Suprapubic skin (tissue), 4 donors: ENCODE measurements at places on chromosomes 2 and 18.

- no peaks in the 10 kb centered on the region for H3K36me3 ChIP-seq
- H3K4me3 ChIP-seq, result no peak overlapping the region
- H3K4me1 ChIP-seq, result no peaks in the 10 kb centered on the region
- DNase-seq, result no peak
Observed at GRCh38 chr2:156845806-156846558, 409.8 kb downstream of the GPD2 start.

- no peak for DNase-seq
- no peak overlapping the region for H3K27ac ChIP-seq
- H3K36me3 ChIP-seq, result no peaks in the 10 kb centered on the region
- no peak overlapping the region for H3K4me3 ChIP-seq
- H3K4me1 ChIP-seq, result no peaks in the 10 kb centered on the region
Observed at GRCh38 chr2:118251427-118251826, 163.2 kb downstream of the INSIG2 start.

- no peak overlapping the region for H3K27ac ChIP-seq
- H3K27me3 ChIP-seq, result no peaks in the 10 kb centered on the region
- DNase-seq, result no peak
- peaks cover 7% of the 10 kb centered on the region for H3K4me1 ChIP-seq
- no peak overlapping the region for H3K4me3 ChIP-seq
Observed at GRCh38 chr2:19752500-19752899, 149.3 kb downstream of the TTC32 start.

- no peak overlapping the region for H3K4me3 ChIP-seq
- no peaks in the 10 kb centered on the region for H3K36me3 ChIP-seq
- no peaks in the 10 kb centered on the region for H3K4me1 ChIP-seq
- H3K27me3 ChIP-seq, result peaks cover 16% of the 10 kb centered on the region
Observed at GRCh38 chr2:241833101-241833663, 24.2 kb downstream of the NEU4 start.

DNA sequence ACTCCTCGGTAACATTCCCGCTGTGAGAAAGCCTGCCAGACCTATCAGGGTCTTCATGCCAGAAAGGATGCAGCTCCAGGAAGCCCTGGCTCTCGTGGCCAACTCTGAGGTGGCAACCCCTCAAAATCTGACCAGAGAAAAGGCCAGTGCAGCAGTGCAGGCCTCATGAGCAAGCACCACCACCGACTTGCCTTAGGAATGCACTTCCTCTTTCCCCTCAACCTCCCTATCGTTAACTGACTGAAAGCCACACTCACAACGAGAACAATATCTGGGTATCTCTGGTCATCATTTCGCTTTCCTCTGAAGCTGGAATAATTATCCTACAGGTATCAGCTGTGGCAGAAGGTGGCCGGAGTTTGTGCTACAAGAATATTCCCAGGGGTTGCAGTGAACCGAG is 101.4 kb upstream of the POU3F3 start:
- H3K27me3 ChIP-seq, result peaks cover 10% of the 10 kb centered on the region
- DNase-seq, result no peak
- no peaks in the 10 kb centered on the region for H3K4me1 ChIP-seq
- no peak overlapping the region for H3K4me3 ChIP-seq
- no peaks in the 10 kb centered on the region for H3K36me3 ChIP-seq

DNA sequence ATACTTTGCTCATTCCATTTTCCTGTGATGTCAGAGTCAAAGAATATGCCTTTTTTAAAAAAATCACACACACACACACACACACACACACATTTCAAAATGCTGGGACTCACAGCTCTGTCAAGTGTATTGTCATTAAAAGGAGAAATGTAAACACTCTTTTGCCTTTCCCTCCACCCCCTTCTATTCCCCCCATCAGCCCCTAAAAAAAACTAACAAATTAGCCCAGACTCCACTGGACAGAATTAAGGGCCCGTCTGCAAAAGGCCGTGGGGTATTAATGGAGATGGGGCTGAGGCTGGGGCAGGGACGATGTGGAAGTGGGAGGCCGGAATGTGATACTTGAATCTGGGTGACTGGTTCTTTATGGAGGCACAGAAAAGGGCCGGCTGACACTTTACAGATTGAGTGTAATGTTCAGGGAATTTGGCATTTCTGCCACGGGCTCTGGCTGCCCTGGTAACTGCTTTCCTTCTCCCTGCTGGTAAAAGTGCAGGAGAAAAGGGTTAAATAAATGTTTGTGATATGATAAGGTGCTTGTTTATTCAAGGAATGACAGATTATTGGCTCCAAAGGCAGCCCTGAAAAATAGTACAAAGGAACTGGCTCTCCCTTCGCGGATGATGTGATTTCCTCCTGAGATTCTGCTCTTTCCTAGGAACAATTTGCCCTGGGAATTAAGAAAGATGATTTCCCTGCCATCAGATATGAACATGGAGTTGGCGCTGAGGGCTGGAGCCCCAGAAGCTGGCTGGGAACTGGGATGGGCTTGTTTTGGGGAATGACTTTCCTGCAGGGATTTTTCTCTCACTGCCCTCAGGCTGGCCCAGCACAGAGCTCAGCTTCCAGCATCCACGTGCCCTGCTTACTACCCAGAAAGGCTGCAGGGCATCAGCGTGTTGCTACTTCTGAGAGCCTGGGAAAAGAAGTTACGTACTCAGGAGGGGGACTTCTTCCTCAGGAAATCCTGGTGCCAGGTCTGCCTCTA is 52.8 kb upstream of the CTAGE1 start:
- no peak overlapping the region for H3K27ac ChIP-seq
- no peaks in the 10 kb centered on the region for H3K36me3 ChIP-seq
- H3K4me1 ChIP-seq, result peaks cover 29% of the 10 kb centered on the region
- H3K27me3 ChIP-seq, result no peaks in the 10 kb centered on the region

DNA sequence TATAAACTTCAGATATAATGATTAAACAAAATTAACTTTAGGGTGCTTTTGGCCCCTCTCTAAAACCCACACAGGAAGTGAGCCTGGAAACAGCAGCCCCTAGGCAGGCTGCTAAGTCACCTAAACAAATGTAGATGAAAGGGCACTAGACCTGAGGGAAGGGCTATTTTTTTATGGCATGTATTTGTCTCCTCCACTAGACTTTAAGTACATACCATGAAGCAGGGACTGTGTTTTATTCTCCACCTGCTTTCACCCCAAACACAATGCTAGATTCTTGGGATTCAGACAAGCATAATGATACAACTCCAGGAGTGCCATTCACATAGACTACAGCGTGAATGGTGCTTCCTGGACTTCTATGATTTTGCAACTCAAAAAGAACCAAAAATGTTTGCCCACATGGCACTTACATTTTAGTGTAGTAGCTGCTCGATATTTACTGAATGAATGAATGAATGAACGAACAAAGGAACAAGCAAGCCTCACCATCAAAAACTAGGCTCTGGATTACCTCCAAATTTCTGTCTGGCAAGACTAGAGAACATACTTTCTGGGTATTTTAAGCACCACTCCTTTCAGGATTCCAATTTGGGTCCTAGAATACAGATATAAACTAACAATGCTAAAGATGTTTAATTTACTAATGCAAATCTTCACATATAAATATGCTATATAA is 10.1 kb downstream of the ATAD2B start:
- no peaks in the 10 kb centered on the region for H3K27me3 ChIP-seq
- H3K4me3 ChIP-seq, result no peak overlapping the region
- no peaks in the 10 kb centered on the region for H3K36me3 ChIP-seq
- no peak for DNase-seq

- no peak overlapping the region for H3K4me3 ChIP-seq
- H3K27me3 ChIP-seq, result no peaks in the 10 kb centered on the region
- no peaks in the 10 kb centered on the region for H3K36me3 ChIP-seq
- DNase-seq, result no peak
- no peaks in the 10 kb centered on the region for H3K4me1 ChIP-seq
Observed at GRCh38 chr2:58727981-58728656, 487.0 kb upstream of the FANCL start.

GRCh38 chr2:69755862-69756467 is 14.0 kb downstream of the ANXA4 start:
- H3K4me1 ChIP-seq, result peaks cover 52% of the 10 kb centered on the region
- no peak overlapping the region for H3K4me3 ChIP-seq
- no peaks in the 10 kb centered on the region for H3K36me3 ChIP-seq

DNA sequence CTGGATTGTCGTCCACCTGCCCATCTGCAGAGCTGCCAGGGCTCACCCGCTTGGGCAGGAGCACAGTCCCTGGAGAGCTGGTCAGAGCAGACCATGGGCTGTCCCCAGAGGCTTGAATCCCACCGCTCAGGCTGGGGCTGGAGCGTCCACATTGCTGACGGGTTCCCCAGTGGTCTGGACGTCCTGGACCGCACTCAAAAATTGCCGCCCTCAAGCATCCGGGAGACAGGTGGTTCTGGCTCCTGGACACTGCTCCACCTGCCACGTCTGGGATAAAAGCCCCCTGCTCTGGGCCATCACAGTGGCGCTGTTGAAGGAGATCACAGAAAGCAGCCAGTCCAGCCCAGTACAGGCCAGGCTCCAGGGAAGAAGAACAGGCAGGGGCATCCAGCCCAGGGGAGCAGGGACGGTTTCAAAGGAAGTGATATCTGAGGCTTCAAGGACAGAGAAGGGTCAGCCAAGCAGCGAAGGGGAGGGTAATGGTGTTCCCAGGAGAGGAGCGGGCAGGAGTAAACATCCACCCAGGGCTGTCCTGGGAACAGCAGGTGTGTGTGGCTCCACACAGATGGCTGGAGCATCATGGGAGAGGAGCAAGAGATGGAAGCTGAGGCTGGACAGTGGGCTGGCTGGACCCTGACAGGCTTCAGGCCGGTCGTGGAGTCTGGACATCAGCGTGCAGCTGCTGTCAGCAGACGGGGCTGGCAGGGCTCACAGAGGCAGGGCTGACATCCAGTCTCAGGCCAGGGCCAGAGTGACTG is 21.9 kb upstream of the ID2 start:
- H3K36me3 ChIP-seq, result no peaks in the 10 kb centered on the region
- DNase-seq, result no peak
- no peaks in the 10 kb centered on the region for H3K27me3 ChIP-seq
- no peak overlapping the region for H3K27ac ChIP-seq
- H3K4me1 ChIP-seq, result peaks cover 6% of the 10 kb centered on the region
- H3K4me3 ChIP-seq, result no peak overlapping the region

DNA sequence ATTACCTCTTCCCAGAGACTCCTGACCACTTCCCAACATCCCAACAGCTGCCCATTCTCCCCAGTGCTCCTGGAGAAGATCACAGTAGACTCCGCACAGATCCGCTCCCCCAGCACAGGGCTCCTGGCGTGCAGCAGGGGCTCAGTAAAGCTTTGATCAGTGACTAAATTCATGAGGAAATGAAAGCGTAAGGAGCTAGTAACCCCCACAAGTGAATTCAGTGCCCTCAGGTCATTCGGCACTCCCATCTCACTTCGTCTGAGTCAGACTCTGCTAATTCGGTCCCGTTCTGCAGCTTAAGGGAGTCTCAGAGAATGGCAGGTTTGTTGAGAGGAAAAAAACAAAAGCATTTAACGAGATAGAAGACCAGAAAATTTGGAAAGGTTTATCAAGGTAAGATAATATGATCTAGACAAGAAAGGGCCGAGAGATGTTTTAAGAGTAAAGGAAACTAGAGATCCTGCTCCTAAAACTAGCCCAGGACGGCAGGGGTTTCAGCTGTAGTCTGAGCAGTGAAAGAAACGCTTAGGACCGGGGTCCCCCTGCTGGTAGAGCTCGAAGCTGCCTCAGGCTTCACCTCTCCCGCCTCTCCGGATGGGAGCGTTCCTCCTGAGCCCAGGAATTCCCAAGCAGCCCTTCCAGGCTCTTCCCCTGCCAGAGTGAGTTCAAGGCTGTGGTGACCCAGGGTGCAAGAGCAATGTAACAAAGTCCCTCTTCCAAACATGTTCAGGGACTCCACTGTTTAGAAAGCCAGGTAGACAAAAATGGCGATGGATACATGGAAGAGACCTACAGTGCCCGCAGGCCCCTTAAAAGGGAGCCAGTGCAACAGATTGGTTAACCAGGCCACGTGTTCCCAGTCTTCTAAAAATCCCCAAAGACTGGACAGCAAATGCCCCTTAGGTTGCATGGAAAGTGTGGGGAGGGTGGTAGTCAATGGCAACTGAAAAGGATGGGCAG is 127.3 kb downstream of the DNER start:
- no peaks in the 10 kb centered on the region for H3K27me3 ChIP-seq
- peak; percentile 86 for DNase-seq
- no peaks in the 10 kb centered on the region for H3K36me3 ChIP-seq
- H3K4me1 ChIP-seq, result peaks cover 7% of the 10 kb centered on the region
- no peak overlapping the region for H3K27ac ChIP-seq

- no peak overlapping the region for H3K27ac ChIP-seq
- DNase-seq, result no peak
- H3K4me3 ChIP-seq, result no peak overlapping the region
- H3K4me1 ChIP-seq, result no peaks in the 10 kb centered on the region
- H3K36me3 ChIP-seq, result no peaks in the 10 kb centered on the region
Observed at GRCh38 chr2:13611939-13612338, 895.2 kb downstream of the TRIB2 start.

DNA sequence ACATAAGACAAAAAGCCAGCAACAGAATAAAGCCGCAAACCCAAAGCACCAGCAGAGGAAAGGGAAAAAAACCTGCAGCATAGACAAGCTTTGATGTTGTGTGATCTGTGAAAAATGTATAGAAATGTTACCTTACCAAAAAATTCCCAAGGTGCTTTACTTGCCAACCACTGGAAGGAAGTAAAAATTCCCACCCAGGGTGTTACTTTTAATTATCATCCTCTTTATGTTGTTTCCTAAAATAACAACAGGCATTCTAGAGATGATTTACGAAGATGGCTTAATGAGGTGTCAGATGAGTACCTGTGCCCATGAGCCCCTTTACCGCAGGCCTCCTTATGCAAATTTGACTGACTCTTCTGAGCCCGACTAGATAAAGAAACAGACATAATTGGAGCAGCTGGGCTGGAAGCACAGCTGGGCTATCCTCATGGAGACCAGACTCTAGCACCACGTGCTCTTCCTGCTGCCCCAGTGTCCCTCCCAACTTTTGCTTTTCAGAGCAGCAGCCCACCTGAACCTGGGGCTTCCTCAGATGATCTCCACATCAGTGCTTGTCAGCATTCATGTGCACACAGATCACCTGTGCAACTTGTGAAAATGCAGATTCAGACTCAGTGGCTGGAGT is 41.5 kb downstream of the SRSF7 start:
- H3K27ac ChIP-seq, result no peak overlapping the region
- no peak for DNase-seq
- H3K4me1 ChIP-seq, result no peaks in the 10 kb centered on the region
- no peaks in the 10 kb centered on the region for H3K36me3 ChIP-seq
- no peak overlapping the region for H3K4me3 ChIP-seq

GRCh38 chr2:100053087-100053885 is 89.1 kb downstream of the AFF3 start:
- DNase-seq, result no peak
- no peaks in the 10 kb centered on the region for H3K4me1 ChIP-seq
- H3K36me3 ChIP-seq, result no peaks in the 10 kb centered on the region
- no peak overlapping the region for H3K27ac ChIP-seq
- no peaks in the 10 kb centered on the region for H3K27me3 ChIP-seq

- H3K4me1 ChIP-seq, result no peaks in the 10 kb centered on the region
- H3K4me3 ChIP-seq, result no peak overlapping the region
- H3K27me3 ChIP-seq, result no peaks in the 10 kb centered on the region
- H3K36me3 ChIP-seq, result no peaks in the 10 kb centered on the region
Observed at GRCh38 chr2:240635998-240636547, 10.8 kb downstream of the GPR35 start.
